Activated CD4-positive, alpha-beta T cell treated with anti-CD3 and anti-CD28 coated beads, Interleukin-2, amount 50 U/mL, for 48 hours (primary cell): ENCODE measurements at places on chromosomes 7 and 10.
A peak's percentile ranks its signal among the peaks of the same experiment; 100 is the strongest.

GRCh38 chr7:69843653-69844052, 245.4 kb downstream of the AUTS2 start:
- DNase-seq, result no peak

- no peak for DNase-seq
Measured at GRCh38 chr7:4127909-4128560, 554.1 kb upstream of the FOXK1 start.

- DNase-seq, result no peak
Measured at GRCh38 chr10:10092581-10092980, 925.1 kb upstream of the CELF2 start.

DNA sequence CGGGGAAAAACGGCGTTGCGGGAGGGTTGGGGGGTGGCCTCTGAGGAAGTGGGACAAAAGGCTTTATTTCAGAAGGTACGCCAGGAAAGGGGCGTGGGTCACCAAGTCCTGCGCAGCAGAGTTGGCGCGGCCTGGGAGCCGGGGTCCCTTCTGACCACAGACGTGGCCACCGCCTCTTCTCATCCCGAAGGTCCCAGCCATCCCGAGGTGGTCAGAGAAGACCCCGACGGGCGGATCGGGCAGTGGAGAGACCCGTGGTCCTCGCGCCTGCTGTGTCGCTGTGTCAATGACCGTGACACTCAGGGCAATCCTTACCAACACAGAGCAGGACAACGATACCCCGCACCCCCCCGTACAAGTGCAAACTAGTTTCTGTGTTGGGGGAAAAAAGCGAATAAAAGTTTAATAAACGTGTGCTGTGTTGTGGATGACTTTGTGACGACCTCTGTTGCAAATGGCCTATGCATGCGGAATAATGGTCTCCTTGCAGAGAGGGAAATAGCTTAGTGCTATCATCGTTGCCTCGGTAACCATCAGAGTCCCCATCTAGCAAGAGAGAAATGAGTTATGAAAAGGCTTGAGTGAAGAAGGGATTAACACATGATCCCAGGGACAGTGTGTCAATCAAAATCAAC, 19.4 kb upstream of the GATA3 start:
- DNase-seq, result no peak

GRCh38 chr10:133467286-133467911, 13.7 kb downstream of the SCART1 start:
- no peak for DNase-seq

GRCh38 chr10:110504111-110504735, 6.5 kb downstream of the DUSP5 start:
- DNase-seq, result peak; percentile 64
